ENCODE measurements at places on chromosomes 3 and 15.
A peak's percentile ranks its signal among the peaks of the same experiment; 100 is the strongest.

DNA sequence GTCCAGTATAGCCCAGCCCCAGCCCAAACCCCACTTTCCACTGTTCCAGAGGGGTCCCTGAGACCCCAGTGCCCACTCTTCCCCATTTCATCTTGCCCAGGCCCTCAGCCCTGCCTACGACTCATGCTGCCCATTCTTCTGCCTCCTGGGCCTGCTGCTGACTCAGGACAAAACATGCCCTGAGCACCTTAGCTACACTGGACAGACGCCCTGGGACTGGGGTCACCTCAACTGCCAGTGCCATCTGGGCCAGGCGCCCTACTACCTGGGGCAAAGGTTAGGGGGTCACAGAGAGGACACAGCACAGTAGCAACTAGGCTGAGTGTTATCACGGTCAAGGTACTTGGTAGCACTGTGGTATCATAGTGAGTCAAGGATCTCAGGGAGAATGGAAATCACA is 2.6 kb upstream of the LAMB2 start:
- no peak overlapping the region for H3K4me3 ChIP-seq
- H3K27ac ChIP-seq = peak overlapping the region; percentile 40
- peaks cover 3% of the 10 kb centered on the region for H3K36me3 ChIP-seq
- peaks cover 2% of the 10 kb centered on the region for H3K27me3 ChIP-seq

DNA sequence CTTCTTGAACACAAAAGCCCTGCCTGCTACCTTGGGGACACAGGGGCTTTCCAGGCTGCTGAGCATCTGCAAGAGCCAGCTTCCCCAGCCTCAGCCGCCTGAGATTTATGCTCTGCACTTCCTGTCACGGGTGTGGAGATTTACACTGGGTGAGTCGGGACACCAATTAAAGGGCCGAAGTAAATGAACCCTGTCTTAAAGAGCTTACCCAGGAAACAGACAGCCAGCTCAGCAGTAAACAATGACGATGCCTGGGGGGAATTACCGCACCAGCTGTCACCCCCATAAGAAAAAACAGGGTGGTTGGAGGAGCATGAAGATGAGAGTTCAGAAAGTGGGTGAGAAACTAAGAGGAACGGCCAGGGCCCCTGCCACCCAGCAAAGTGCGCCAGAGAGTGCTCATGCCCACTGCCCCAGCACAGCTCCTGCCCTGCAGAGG is 37.5 kb upstream of the IQSEC1 start:
- DNase-seq = no peak
- H3K27ac ChIP-seq = no peak overlapping the region
- peaks cover 6% of the 10 kb centered on the region for H3K4me1 ChIP-seq
- H3K36me3 ChIP-seq = no peaks in the 10 kb centered on the region
- H3K27me3 ChIP-seq = peaks cover 6% of the 10 kb centered on the region

- H3K4me3 ChIP-seq = no peak overlapping the region
- no peaks in the 10 kb centered on the region for H3K27me3 ChIP-seq
- no peak for DNase-seq
- H3K36me3 ChIP-seq = no peaks in the 10 kb centered on the region
- H3K4me1 ChIP-seq = no peaks in the 10 kb centered on the region
- H3K27ac ChIP-seq = no peak overlapping the region
Observed at GRCh38 chr15:42368096-42368495, 8.8 kb downstream of the CAPN3 start.

GRCh38 chr15:25763331-25763751 is 99.8 kb downstream of the ATP10A start:
- H3K4me3 ChIP-seq = no peak overlapping the region
- no peaks in the 10 kb centered on the region for H3K4me1 ChIP-seq
- DNase-seq = no peak
- no peaks in the 10 kb centered on the region for H3K36me3 ChIP-seq
- no peak overlapping the region for H3K27ac ChIP-seq

GRCh38 chr3:22980346-22980745 is 222.8 kb upstream of the UBE2E2 start:
- DNase-seq = no peak
- peaks cover 25% of the 10 kb centered on the region for H3K4me1 ChIP-seq
- no peaks in the 10 kb centered on the region for H3K36me3 ChIP-seq
- H3K27me3 ChIP-seq = peaks cover 12% of the 10 kb centered on the region
- no peak overlapping the region for H3K27ac ChIP-seq
- no peak overlapping the region for H3K4me3 ChIP-seq

GRCh38 chr3:124928333-124929202 is 6.0 kb downstream of the MUC13 start:
- H3K27me3 ChIP-seq = peaks cover 33% of the 10 kb centered on the region
- peaks cover 17% of the 10 kb centered on the region for H3K4me1 ChIP-seq
- H3K36me3 ChIP-seq = no peaks in the 10 kb centered on the region
- peak; percentile 48 for DNase-seq
- no peak overlapping the region for H3K27ac ChIP-seq
- H3K4me3 ChIP-seq = no peak overlapping the region

- H3K4me1 ChIP-seq = peaks cover 10% of the 10 kb centered on the region
- no peak overlapping the region for H3K4me3 ChIP-seq
- no peak for DNase-seq
- H3K27ac ChIP-seq = no peak overlapping the region
Observed at GRCh38 chr3:12336099-12336498, 47.2 kb downstream of the PPARG start.

DNA sequence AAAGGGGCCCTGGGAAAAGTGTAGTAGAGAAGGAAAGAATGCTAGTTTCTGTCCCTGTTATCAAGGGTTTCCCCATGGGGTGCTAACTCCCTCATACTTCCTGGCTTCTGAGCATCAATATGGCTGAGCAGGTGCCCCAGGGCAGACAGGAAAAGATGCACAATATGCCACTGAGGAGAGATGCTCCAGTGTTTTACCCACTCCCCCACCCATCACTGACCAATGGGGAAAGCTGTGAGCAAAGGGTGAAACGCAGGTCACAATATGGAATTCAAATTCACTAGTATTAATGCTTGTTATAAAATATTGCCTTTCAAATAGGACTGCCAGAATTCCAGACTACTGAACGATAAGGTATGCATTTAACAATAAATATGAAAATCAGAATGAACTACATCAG is 187.5 kb upstream of the CTNNB1 start:
- H3K4me3 ChIP-seq = no peak overlapping the region
- peaks cover 17% of the 10 kb centered on the region for H3K4me1 ChIP-seq
- peaks cover 11% of the 10 kb centered on the region for H3K36me3 ChIP-seq
- no peak for DNase-seq

- no peak for DNase-seq
- H3K4me1 ChIP-seq = peaks cover 26% of the 10 kb centered on the region
- H3K4me3 ChIP-seq = no peak overlapping the region
- peak overlapping the region; percentile 39 for H3K27ac ChIP-seq
Observed at GRCh38 chr15:67999320-68000100, 54.6 kb upstream of the PIAS1 start.

DNA sequence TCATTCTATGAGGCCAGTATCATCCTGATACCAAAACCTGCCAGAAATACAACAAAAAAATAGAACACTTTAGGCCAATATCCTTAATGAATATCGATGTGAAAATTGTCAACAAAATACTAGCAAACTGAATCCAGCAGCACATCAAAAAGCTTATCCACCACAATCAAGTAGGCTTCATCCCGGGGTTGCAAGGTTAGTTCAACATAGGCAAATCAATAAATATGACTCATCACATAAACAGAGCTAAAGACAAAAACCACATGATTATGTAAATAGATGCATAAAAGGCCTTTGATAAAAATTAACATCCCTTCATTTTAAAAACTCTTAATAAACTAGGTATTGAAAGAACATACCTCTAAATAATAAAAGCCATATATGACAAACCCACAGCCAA is 403.2 kb upstream of the AZI2 start:
- peaks cover 12% of the 10 kb centered on the region for H3K36me3 ChIP-seq
- no peak for DNase-seq
- H3K4me1 ChIP-seq = no peaks in the 10 kb centered on the region
- no peak overlapping the region for H3K27ac ChIP-seq
- H3K27me3 ChIP-seq = no peaks in the 10 kb centered on the region
- H3K4me3 ChIP-seq = no peak overlapping the region

- H3K4me1 ChIP-seq = peaks cover 18% of the 10 kb centered on the region
- peaks cover 11% of the 10 kb centered on the region for H3K36me3 ChIP-seq
- no peaks in the 10 kb centered on the region for H3K27me3 ChIP-seq
- no peak for DNase-seq
- no peak overlapping the region for H3K4me3 ChIP-seq
- H3K27ac ChIP-seq = no peak overlapping the region
Observed at GRCh38 chr3:23835087-23835486, 29.3 kb downstream of the UBE2E1 start.

- no peak overlapping the region for H3K27ac ChIP-seq
- DNase-seq = peak; percentile 27
- H3K4me3 ChIP-seq = peak overlapping the region; percentile 56
- peaks cover 26% of the 10 kb centered on the region for H3K4me1 ChIP-seq
Observed at GRCh38 chr15:74955796-74956647, 550 bp downstream of the RPP25 start.

GRCh38 chr3:119148493-119149180 is 2.7 kb downstream of the TEX55 start:
- H3K27ac ChIP-seq = no peak overlapping the region
- DNase-seq = no peak
- H3K36me3 ChIP-seq = peaks cover 4% of the 10 kb centered on the region
- no peak overlapping the region for H3K4me3 ChIP-seq
- peaks cover 3% of the 10 kb centered on the region for H3K4me1 ChIP-seq
- H3K27me3 ChIP-seq = no peaks in the 10 kb centered on the region

GRCh38 chr3:25938566-25939325 is 148.9 kb downstream of the OXSM start:
- H3K27ac ChIP-seq = no peak overlapping the region
- H3K4me3 ChIP-seq = no peak overlapping the region
- H3K27me3 ChIP-seq = peaks cover 3% of the 10 kb centered on the region

GRCh38 chr15:84685304-84685703 is 27.3 kb upstream of the NMB start:
- no peaks in the 10 kb centered on the region for H3K27me3 ChIP-seq
- no peaks in the 10 kb centered on the region for H3K4me1 ChIP-seq
- H3K27ac ChIP-seq = no peak overlapping the region
- no peak overlapping the region for H3K4me3 ChIP-seq
- DNase-seq = no peak

GRCh38 chr15:62249501-62249900 is 84.4 kb upstream of the C2CD4B start:
- peaks cover 25% of the 10 kb centered on the region for H3K27me3 ChIP-seq
- no peaks in the 10 kb centered on the region for H3K4me1 ChIP-seq
- no peak overlapping the region for H3K4me3 ChIP-seq
- no peak overlapping the region for H3K27ac ChIP-seq
- no peaks in the 10 kb centered on the region for H3K36me3 ChIP-seq

DNA sequence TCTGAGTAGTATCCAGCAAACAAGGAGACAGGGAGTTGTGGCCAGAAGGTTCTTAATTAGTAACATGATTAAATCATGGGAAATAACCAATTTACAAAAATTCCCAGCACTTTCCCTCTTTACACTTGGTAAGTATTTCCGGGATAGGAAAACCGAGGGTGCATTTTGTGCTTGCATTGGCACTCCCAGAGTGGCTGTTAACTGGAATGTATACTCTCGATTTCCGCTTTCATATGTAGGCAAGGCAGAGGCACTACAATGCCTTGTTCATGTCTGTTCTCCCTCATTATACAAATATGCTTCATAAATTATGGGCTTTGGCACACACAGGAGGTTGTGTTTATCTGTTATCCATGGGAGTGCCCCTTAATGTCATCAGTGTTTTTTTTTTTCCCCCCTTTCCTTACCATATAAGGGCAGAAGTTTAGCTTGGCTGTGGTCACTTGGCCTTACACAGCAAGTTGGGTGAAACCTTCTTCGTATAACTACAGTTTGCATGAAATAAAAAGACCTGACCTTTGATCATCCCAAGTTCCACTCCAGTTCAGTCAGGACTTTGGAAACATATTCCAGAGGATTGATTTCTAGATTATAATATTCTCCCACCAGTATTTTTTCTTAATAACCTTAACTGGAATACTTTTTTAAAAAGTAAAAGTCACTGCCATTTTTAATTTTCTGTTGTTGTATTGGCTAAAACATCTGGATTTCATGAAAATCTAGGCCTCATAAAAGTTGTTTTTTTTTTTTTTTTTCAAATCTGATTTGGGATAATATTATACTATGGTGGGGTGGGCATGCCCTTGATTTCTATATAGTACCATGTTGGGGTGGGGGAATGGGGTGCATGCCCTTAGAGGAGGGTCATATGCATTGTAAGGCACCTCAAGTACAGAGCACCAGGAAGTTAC is 8.9 kb downstream of the TPM1 start:
- peaks cover 86% of the 10 kb centered on the region for H3K4me1 ChIP-seq
- H3K36me3 ChIP-seq = peaks cover 9% of the 10 kb centered on the region
- H3K27me3 ChIP-seq = no peaks in the 10 kb centered on the region
- H3K27ac ChIP-seq = peak overlapping the region; percentile 86

GRCh38 chr15:93239993-93240392 is 151.0 kb upstream of the RGMA start:
- H3K27ac ChIP-seq = no peak overlapping the region
- peaks cover 27% of the 10 kb centered on the region for H3K27me3 ChIP-seq
- peaks cover 2% of the 10 kb centered on the region for H3K4me1 ChIP-seq
- H3K36me3 ChIP-seq = no peaks in the 10 kb centered on the region
- DNase-seq = no peak
- H3K4me3 ChIP-seq = no peak overlapping the region

DNA sequence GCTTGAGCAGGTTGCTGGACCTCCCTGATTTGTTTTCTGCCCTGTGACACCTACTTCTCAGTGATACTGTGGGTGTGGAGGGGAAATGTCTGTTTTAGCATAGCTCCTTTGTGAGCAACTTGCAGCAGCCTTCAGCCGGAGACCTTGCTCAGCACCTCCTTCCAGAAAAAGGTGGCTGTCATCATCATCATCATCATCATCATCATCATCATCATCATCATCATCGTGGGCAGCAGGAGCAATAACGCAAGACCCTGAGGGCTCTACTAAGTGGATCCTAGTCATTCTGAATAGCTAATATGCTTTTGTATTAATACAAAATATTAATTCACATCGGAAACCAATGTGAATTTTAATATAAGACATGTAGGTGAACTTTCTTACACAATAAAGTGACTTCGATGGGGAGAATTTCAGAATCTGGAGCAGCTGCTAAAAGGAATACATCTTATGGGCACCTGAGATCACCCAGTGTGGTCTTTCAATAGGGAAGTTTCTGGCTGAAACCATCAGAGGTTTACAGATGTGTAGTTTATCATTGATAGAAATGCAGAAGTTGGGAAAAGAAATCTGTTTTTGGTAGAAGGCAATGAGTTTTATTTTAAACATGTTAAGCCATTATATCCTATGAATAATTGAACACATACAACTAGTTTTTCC is 8.6 kb downstream of the GABRR3 start:
- no peak for DNase-seq
- no peaks in the 10 kb centered on the region for H3K36me3 ChIP-seq
- no peak overlapping the region for H3K4me3 ChIP-seq
- no peak overlapping the region for H3K27ac ChIP-seq
- H3K4me1 ChIP-seq = peaks cover 25% of the 10 kb centered on the region

GRCh38 chr3:31495971-31496665 is 36.6 kb upstream of the STT3B start:
- H3K36me3 ChIP-seq = no peaks in the 10 kb centered on the region
- peaks cover 16% of the 10 kb centered on the region for H3K4me1 ChIP-seq
- no peak overlapping the region for H3K27ac ChIP-seq

DNA sequence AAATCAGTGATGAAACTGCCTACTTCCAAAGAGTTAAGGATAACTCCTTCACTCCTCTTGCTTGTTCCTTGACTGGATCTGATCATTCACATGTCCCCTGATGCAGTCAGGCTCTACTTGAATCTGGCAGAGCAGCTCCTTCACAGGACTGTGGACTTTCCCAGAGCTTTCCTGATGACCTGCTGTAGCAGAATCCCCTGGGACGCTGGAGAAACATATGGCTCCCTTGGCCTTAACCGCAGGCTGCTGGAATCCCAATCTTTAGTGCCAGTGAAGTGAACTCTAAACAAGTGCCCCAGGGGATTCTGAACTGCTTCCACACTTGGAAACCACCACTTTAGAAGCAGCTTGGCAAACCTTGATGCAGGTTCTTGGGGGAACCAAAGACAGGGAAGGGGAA is 217.8 kb downstream of the CHST2 start:
- H3K4me1 ChIP-seq = peaks cover 18% of the 10 kb centered on the region
- no peaks in the 10 kb centered on the region for H3K36me3 ChIP-seq
- H3K27ac ChIP-seq = no peak overlapping the region
- H3K4me3 ChIP-seq = no peak overlapping the region
